ENCODE measurements at places on chromosomes 7 and 10.

DNA sequence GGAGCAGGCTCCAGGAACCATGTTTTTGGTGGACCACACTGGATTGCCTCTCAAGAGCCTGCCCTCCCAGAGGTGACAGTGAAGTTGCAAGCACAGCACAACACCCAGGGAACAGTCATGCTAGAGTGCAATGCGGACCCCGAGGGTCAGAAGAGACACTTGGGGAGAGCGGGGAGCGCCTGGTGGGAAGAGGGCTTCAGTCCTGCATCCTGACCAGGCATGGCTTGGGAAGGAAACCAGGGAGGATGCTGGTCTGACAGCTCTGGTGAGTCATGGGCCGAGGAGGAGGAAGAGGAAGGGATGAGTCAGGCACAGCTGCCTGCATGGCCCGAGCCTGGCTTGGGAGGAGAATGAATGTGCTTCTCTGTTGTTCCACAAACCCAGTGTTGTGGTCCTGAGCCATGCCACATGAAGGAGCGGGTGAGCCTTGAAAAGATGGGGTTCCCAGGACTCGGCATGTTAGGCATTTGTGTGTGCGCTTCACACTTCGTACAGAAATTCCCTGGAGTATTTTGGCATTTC is 29.5 kb upstream of the ANKRD2 start:
- peak; percentile 97 for DNase-seq

GRCh38 chr10:49569031-49569631 is 30.2 kb upstream of the ERCC6 start:
- peak; percentile 83 for DNase-seq

GRCh38 chr10:115023715-115024114 is 69.5 kb upstream of the ATRNL1 start:
- DNase-seq = no peak

DNA sequence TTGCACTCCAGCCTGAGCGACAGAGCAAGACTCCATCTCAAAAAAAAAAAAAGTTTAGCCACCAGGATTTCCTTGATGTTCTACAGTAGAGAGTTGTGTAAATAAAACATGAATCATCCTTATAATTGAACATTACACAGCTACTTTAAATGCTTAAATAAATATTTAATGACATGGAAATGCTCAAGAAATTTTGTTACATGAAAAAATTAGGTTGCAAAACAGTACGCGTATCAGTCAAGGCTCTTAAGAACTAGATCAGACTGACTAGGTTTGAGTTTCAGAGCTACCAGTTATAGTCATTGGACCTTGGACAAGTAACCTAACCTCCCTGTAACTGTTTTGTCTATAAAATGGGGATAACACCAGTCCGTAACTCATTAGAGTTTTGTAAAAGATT is 38.7 kb upstream of the GSAP start:
- peak; percentile 64 for DNase-seq

DNA sequence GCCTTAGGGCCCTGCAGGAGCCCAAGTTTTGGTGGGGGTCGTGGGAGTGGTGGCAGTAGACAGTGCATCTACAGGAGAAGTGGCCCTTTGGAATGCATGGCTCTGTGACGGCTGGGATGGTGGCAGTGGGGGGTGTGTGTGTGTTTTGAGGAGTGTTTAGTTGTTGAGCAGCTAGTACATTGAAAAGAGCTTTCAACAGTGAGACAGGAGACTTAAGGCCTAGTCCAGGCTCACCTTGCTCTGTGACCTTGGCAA is 27.1 kb downstream of the ZNF775 start:
- no peak for DNase-seq

DNA sequence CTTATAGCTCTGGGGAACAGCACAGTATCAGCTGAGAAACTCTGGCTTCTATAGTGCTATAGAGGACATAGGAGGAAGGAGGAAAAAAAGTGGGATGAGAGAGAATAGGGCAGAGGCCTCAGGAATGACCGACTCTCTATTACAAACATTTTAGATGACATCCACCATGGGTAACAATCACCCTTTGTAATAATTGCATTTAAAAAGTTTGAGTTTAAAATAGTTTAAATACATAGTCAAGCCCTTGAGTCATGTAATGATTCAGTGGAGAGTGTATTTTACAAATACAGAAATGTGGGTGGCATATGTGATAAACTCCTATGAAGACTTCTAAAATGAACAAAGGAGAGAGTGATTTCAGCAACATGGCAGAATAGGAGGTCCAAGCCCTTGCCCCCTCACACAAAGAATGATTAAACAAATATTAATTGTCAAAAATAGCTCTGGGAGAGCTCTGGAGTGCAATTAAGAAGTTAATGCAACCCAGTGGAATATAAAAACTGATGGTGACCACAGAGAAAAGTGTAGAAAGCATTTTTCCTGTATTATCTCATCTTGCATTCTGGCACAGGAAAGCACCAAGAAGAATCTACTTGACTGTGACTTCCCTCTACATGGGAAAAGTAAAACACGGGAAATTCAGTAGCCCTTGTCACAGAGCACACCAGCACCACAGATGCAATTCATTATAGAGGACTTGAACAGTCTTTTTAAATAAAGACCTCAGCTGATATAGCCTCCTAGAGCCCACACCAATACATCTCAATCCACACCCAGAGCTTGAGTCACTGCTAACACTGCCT is 569.0 kb upstream of the SORCS1 start:
- DNase-seq = peak; percentile 16

- DNase-seq = peak; percentile 84
Measured at GRCh38 chr10:13099666-13100348, at the start of gene OPTN. Gene OPTN (plus strand): TSS chr10:13100163. CDS start chr10:13109123, 8,960 bp downstream.

DNA sequence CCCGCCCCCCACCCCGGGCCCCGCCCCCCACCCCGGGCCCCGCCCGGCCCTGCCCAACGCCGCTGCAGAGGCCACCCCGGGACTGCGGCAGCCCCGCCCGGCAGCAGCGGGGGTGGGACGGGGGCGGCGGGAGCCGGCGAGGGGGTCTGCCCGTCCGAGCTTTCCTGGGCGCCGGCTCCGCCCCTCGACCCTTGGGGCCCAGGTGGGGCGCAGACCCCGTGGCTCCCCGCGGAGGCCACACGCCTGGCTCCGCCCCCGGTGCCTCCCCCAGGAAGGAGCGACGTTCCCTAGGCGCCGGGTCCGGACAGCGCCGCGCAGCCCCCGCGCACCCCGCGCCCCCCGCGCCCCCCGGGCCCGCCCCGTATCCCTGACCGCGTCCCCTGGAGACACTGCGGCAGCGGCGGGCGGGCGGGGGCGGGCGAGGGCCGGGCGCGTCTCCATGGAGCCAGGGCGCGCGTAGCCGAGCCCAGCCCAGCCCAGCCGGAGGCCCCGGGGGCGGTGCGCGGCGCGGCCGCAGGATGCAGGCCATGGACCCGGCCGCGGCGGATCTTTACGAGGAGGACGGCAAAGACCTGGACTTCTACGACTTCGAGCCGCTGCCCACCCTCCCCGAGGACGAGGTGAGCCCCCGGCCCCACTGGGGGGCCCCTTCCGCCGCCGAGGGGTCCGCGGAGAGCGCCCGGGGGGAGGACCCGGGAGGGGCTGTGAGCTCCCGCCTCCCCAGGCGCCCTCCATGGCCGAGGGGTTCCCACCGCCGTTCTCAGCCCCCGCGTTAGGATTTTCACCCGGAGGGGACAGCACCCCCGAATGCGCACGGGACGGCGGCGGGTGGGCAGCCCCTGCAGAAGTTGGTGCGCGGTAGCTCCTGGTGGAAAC is at the start of gene KNDC1:
Gene KNDC1, plus strand, starts transcription at position 270 of the 876 bp plus-strand sequence. Its CDS starts 249 bp downstream, at position 519.
- DNase-seq = no peak

- no peak for DNase-seq
Measured at GRCh38 chr7:13948019-13948801, 41.3 kb downstream of the ETV1 start.

DNA sequence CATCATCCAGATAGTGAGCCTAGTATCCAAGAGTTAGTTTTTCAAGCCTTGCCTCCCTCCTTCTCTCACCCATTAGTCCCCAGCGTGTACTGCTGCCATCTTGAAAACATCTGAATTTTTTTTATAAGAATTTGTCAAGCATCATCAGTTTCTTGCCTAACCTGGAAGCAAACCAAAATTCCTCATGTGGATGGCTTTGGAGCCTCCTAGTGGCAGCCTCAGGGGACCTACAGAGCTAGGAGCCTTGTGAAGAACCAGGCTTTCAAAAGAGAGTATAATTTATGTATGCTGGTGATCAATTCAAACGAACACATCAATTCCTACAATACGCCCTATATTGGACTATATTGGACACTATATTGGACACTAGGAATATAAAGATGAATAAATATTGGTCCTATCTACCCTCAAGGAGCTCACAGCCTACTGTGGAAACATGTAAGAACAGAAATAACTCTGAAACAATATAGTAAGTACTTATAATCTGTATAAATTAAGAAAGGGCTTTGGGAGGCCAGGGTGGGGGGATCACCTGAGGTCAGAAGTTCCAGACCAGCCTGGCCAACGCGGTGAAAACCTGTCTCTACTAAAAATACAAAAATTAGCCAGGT is 63.4 kb downstream of the HPSE2 start:
- peak; percentile 63 for DNase-seq

- no peak for DNase-seq
Measured at GRCh38 chr7:67654642-67655041, 658.0 kb downstream of the TYW1 start.

DNA sequence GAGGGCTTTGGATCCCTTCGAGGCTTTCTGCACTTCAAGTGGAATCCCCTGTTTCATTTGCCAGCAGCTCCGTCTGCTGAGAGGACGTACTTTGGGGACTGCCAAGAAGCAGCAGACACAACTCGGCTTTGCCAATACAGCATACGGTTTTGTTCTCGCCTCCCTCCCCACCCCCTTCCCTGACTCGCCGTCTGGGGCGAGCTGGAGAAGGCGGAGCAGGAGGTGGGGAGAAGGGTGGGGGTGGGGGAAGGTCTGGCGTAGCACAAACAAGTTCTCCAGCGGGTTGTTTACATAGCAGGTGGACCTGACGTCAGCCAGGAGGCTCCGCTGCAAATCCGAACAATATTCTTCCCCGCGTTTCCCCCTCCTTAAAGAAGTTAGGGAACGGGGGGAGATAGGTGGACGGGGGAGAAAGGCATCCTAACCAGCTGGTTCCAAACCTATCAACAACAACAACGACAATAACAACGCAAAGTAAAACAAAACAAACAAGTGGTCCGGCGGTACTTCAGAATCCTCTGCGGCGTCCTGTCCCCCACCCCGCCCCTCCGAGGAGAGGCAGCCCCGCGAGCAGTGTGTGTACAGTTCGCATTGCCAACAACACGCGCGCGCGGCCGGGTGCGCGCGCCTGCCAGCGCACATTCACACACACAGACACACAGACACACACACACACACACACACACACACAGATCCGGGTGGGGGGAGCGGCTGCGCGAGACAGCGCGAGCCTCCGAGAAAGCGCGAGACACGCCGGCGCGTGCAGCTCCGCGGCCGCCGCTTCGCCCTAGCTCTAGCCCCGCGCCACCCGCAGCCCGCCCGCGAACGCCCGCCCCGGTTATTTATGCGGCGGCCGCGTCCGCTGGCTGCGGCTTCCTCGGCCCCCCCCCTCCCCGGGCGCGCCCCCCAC is 167.0 kb upstream of the PPP1R3A start:
- peak; percentile 66 for DNase-seq

DNA sequence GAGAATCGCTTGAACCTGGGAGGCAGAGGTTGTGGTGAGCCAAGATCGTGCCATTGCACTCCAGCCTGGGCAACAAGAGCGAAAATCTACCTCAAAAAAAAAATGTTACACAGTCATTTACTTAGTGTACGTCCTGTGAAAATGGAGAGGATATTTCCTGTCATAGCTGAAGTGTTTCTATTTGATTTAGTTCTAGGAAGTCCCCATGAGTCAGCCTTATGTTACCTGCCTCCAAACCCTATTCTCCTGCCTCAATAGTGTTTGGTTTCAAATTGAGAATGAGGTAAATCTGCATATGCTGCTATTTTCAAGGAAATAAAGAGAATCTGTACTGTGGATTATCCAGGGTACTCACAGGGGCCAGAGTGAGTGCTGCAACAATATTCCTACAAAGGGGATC is 1284.5 kb upstream of the AUTS2 start:
- no peak for DNase-seq

DNA sequence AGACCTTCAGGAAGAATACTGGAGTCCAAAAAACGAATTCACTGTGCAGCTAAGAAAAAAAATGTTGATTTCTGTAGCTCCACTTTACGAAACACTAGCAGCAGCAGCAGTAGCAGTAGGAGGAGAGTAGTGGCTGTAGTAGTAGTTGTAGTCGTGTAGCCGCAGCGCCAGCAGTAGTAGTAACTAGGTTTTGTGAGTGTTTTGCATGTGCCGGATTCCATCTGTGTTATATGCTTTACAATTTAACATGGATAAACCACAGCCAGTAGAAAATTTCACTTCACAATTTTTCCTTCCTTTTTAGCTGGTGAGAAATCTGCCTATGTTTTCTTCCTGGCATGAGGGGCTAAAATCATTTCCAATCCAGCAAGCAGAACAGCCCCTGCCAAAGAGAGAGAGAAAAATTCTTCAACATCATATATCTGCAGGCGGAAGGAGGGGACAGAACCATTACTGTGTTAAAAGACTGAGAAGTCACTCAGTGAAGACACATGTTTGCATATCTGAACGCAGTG is 148.4 kb upstream of the C7orf33 start:
- no peak for DNase-seq

DNA sequence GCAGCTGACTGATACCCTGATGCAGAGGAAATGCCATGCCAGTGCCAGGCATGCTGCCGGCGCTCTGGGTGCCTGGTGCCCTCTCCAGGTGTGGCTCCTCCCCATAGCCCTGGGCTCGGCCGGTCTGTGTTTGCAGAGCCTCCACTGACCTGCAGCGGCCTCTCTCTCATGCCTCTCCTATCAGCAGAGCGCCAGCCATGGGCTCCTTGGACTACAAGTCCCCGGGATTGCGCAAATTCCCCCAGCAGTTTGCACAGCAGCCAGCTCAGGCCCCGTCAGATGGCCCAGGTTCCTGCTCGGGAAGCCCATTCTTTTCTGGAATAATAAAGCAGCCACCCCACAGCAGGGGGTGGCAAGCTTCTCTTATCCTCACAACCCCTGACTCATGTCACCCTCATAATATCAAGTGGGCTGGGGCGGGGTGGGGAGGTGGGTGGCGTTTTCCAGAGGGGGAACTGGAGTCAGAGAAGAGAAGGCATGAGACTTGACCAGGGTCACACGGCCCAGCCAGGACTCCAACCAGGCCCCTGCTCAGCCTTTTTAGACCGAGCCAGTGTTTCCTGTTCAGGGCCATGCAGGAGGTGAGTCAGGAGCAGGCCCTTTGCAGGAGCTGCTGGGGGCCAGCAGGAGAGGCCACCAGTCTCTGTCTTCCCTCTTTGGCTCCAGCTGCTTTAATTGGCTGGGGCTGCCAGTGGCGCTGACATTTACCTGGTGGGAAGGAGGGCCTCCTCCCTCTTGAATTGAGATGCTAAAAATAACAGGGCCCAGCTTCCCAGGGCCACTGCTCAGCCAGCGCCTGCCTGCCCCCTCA is 58.6 kb downstream of the ZMIZ1 start:
- peak; percentile 70 for DNase-seq

DNA sequence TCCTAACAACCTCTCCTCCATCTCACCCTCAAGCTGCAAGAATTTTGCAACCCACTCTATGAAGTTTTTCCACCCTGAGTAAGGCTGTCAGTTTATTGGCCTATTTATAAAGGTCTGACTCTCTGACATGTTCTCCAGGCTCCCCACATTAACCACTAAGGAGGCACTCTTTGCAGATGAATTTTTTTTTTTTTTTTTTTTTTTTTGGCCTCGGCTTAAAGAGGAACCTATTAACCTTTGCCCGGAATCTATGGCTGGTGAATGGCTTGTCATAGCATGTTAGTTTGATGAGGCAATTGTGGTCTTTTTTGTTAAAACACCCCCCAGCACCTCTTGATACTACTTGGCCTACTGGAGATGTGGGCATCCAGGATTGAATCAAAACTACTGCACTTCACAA is 57.1 kb downstream of the TBXAS1 start:
- DNase-seq = peak; percentile 38

GRCh38 chr7:127882313-127882920 is 148.8 kb downstream of the LRRC4 start:
- no peak for DNase-seq

- no peak for DNase-seq
Measured at GRCh38 chr10:11263767-11264166, 246.1 kb downstream of the CELF2 start.
